ENCODE measurements at places on chromosomes 3 and 15.

DNA sequence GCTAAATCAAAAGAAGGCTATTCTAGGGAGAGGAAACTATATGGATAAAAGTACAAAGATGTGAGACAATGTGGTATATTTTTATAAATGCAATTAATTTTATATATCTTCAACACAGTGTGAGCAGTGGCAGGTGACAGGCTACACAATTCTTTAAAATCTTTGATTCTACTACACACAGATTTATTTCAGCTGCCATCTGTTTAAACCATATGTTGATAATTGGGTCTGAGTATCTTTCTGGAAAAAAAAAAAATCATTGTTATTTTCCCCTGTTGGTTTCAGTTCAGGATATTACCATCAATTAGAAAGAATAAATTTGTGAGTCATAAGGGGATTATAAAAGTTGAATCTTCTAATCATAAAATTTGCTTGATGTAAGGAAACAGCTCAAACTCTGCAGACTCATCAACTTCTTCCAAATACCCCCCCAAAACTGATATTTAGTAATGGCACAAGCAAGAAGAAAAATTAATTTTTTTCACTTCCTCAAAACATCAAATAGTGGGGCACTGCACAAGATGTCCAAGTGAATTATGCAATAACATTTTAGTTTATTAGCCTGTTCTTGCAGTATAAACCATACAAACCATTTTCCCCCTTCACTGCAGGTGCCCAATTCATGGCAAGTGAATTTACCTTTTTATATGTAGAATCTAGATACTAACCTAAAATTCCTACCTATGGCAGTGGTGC is 12.0 kb downstream of the PIERCE2 start:
- no peak for DNase-seq

DNA sequence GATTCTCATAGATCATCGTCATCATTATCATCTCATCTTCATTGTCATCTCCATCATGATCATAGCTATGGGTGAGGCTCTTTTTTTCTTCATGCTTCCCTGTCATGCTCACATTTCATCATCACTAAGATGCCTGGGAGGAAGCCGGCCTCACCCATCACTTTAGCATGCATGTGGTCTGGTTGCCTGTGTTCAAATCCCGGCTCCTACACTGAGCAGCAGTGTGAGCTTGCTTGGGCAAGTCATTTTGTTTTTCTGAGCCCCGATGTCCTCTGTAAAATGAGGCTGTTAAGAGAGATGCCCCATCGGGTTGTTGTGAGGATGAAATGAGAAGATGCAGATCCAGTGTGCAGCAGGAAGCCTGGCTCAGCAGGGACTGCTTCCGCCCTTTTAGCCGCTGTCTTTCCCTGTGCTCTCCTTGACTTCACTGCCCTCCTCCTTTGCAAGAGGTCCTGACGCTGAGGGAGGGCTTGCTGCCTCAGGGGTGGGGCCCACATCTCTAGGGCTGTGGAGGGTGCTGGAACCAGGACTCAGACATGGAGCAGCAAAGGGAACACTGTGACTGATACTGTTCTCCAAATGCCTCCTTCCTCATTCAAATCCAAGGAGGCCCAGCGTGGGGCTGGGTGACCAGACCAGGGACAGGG is 14.4 kb upstream of the FAM3D start:
- DNase-seq, result no peak

- no peak for DNase-seq
Measured at GRCh38 chr3:96106701-96107100, 707.7 kb upstream of the EPHA6 start.

GRCh38 chr3:6416049-6416661 is 444.8 kb upstream of the GRM7 start:
- DNase-seq, result no peak

GRCh38 chr15:40420793-40421192 is 15.2 kb downstream of the IVD start:
- no peak for DNase-seq

- no peak for DNase-seq
Measured at GRCh38 chr15:63362885-63363284, 18.8 kb downstream of the CA12 start.

GRCh38 chr15:101505610-101506337 is 16.3 kb upstream of the PCSK6 start:
- DNase-seq, result no peak

DNA sequence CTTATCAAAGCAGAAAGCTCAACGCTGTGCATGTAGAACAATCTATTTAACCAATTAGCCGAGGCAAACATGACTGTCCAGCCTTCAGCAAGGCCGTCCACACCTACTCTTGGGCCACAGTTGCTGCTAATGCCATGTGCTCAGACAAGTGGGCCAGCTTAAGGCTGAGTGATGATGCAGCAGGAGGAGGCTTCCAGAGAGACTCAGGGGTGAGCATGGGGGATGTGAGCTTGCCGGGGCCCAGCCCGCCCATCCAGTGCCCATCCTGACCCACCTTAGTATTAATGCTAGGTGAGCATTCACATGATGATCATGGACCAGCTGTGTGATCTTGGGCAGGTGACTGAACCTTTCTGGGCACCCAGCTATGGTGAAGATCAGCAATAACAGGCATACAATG is 150.1 kb downstream of the TPRA1 start:
- no peak for DNase-seq

- DNase-seq, result no peak
Measured at GRCh38 chr3:123081718-123082369, 15.0 kb downstream of the PDIA5 start.

DNA sequence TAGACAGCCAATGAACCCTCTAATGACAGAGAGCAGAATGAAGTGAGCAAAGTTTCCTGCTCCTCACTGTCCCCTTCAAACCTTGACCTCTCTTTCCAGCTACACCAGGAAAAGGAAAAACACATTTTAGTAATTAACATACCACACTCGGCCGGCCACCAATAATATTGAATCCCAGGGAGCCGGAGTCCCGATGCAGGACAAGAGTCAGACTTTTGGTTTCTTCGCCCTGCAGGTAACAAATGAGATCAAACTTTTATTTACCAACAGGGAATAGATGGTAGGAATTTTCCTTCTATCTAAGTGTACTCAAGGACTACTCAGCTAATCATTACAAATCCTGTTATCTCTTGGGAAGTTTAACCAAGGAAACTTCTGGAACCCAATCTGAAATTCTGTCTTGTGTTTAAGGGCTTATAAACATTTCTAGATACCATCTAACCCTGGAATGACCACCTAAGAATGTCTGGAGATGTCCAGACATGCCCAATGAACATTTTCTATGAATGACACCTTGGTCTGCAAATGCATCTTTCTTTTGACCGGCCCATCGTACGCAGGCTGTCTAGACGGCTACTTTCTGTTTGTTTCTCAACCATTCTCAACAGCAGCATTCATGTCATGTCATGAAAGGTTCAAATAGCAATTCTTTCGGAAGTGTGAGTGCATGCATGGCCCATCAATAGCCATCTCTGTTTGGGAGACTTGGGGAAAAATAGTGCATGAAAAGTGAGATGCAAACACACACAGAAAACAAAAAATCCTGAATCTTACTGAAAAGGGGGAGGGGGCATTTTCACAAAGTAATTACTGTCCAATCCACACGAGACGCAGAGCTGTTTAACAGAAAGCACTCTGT is 16.1 kb downstream of the PDZRN3 start:
- DNase-seq, result no peak

GRCh38 chr15:95113041-95113440 is 881.7 kb downstream of the MCTP2 start:
- no peak for DNase-seq

GRCh38 chr3:126197854-126198584 is 17.6 kb upstream of the ALDH1L1 start:
- DNase-seq, result no peak

GRCh38 chr15:39181056-39181747 is 399.7 kb upstream of the THBS1 start:
- DNase-seq, result peak; percentile 26

GRCh38 chr3:178707311-178708031 is 171.2 kb downstream of the KCNMB2 start:
- DNase-seq, result peak; percentile 58

DNA sequence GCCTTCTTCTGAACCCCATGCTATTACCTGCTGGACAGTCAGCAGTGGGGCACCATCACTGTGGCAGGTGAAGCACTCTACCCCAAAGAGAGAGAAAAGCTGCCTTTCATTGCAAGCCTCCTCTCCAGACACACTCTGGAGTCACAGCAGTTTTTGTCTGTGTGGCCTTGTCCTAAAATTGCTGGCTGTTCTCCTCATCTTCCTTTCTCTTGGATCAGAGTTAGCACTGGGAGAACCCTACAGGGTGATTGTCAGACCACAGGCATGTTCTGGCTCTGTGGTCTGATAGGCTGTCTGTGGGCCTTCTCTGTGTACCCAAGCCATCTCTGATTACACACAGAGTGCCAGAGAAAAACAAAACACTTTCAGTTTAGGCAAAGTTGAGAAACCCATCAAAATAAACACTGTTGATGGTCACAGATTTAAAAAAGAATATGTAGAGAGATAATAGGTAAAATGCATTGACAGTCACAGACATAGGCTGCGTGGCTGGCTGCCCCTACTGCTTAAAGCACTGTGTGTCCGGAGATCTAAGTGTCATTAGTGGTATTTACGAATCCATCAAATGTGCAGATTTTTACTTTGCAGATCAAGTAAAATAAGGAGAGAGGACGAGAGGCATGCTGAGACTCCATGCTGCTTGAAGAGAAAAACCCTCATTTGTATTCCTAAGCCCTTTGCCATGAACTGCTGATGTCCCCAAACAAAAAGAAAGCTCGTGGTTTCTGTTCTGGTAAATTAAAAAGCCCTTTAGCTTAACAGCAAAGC is 689.9 kb downstream of the TUSC7 start:
- DNase-seq, result no peak

DNA sequence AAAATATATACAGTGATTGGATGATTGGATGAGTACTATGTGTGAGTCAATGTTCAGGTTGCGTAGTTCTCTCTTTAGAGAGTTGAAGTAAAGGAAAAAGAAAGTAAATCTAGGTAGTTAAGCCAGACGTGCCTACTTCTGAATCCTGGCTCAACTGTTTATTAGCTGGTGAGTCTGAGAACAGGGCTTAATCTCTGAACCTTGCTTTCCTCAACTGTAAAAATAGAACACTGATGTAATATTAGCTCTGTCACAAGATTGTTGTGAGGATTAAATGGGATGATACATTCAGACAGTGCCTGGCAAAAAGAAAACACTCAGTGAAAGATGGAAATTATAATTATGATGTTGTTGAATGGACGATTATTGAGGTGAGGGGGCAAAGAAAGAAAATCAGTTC is 413.4 kb downstream of the MAGI1 start:
- DNase-seq, result no peak

DNA sequence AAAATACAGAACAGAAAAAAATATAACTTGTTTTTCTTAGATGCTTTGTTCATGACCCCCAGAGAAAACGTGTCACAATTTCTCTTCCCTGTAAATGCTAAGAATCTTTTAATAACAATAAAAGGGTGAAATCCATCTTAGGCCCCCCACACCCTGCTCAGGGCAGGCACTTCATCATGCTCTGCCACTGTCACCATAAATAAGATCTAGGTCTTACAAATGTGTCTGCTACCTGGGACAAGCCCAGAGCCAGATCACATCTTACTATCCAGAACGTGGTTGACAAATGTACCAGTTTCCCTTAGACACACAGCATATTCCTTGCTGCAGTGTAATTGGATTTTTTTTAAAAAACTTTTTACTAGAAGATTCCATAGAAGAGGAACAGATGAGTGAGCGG is 795.4 kb downstream of the AGBL1 start:
- DNase-seq, result no peak

GRCh38 chr15:78411061-78411460 is 27.0 kb upstream of the IREB2 start:
- DNase-seq, result no peak

DNA sequence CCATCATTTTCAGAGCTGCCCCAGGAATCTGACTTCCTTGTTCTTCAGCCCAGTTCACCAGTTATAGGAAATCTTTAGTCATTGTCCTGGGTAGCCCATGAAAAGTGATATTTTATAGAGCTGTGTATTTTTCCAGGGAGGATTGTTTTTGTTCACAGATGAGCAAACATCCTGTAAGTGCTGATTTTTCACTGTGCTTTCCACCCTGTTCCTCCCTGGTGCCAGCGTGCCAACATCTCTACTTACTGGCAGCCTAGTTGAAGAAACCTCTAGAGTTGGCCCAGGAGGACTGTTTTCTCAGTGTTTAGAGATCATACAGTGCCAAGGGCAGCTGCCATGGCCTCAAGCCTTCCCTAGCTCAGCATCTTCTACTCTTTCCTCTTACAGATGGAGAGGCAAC is 41.3 kb downstream of the ST6GAL1 start:
- DNase-seq, result no peak

- no peak for DNase-seq
Measured at GRCh38 chr3:166889241-166889640, 490.9 kb downstream of the ZBBX start.

DNA sequence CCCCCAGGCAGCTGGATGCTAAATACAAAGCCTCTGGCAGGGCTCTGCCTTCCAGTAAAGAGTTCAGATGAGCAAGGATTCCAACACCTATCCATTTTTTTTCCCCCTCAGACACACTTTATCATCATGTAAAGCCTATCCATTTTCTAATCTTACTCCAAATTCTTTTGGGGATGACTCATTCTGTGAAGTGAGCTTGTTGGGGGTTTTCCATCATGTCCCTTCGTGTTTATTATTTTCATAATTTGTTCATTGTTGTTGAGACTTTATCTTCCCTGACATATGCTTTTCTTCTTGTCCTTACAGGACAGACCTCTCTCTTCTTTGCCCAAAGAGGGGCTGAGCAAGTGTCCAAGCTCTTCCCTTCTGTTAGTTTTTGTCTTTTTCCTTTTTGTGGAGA is 34.7 kb upstream of the SH3BP5 start:
- DNase-seq, result no peak

- no peak for DNase-seq
Measured at GRCh38 chr3:78995087-78995486, 772.7 kb downstream of the ROBO1 start.

DNA sequence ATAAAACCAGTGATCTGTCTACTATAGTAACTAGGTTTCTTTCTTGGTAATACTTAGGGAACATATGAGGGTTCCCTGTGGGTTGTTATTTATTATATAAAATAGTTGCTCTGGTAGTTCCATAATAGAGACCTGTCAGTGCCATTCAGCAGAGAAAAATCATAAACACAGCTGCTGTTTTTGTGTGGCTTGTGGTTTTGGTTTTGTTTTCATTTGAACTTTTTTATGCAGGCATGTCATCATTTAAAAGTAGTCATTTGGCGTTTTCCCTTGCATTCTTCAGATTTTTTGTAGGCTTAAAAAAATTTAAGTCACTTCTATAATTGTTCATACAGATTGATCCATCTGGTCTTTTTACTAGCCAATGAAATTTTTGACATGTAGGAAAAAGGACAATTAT is 47.9 kb downstream of the PIK3CA start:
- DNase-seq, result no peak

- no peak for DNase-seq
Measured at GRCh38 chr3:26474706-26475105, 147.9 kb upstream of the LRRC3B start.

Data from spinal cord (tissue), 10 donors.